ENCODE measurements at places on chromosomes 2 and 18.

GRCh38 chr2:238682536-238682935 lies 165.3 kb upstream of the TWIST2 start:
- no peak for DNase-seq

DNA sequence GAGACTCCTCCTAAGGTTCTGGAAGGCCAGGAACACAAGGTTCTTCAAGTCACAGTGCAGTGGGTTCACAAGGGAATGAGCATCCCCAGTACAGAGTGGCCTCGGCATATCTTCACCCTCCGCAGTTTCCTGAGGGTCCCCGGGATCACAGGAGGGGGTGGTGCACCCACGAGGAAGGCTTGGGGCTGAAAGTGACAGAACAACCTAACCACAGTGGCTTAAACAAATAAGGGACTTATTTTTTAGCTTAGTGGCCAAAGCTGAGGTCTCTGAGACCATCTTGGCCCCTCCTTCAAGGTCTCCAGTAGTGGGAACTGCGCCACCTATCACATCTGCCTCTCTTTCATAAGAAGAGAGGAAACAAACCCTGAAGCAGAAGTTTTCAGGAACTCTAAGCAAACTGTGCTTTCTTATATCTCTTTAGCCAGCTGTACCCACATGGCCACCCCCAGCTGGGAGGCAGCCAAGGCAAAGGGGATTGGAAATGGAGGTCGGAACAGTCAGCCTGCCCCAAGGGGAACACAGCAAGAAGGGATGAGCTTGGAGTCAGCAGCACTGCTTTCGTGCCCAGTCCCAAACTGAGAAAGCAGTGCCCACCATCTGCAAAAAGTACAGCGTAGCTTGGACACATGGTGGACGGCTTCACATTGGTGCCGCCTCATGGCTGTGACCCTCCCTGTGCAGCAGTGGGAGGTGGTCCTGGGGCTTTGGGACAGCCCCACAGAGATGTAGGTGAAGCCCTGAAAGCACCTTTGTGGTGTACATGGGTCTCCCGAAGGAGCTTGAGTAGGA lies 260.0 kb upstream of the ID2 start:
- DNase-seq: no peak

DNA sequence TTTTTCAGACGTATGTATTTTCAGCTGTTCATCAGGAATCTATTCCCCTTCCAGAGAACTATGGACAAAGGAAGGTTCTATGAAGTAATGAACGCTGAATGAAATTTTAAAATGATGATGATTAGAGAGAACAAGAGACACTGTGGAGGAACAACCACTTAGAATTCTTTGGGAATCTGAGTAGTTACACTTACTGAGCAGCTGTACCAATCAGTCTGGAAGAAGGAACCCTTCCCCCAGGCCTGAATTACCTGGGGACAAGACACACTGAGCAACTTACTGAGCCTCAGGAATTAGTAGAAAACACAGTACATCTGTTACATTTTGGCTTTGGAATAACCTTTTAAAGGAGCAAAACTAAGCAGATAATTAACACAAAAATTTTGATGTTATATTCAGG lies 1.9 kb downstream of the MSTN start:
- no peak for DNase-seq

DNA sequence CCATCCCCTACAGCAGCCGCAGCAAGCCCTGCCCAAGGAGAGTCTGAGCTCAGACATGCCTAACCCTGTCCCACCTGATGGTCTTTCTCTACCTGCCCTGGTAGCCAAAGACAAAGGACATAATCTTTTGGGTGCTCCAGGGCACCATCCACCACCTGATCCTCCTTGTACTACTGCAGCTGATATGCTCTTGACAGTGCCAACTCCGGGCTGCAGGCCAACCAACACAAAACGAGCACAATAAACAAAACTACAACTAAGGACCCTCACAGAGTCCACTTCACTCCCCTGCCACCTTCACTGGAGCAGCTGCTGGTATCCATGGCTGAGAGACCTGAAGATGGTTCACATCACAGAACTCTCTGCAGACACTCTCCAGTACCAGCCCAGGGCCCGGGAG lies 106.3 kb downstream of the GRB14 start:
- DNase-seq: no peak

DNA sequence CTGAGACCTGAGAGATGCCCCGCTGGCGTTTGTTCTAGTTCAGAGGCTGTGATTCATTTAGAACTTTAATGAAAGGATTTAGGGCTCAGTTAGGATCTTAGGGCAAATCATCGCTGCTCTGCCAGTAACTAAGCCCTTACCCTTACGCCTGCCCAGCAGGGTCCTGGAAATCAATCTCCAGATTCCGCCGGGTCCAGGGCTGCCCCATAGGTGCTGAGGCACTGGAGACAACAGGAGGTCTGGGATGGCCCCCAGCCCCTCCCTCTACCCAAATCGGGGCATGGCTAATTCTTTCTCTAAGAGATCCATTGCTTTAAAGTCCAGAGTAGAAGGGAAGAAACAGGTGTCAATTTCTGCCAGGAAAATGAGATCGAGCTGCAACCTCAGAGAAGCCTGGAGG lies 83.1 kb downstream of the SDC1 start:
- no peak for DNase-seq

- DNase-seq: no peak
These were observed 437.0 kb downstream of the THSD7B start for GRCh38 chr2:137202318-137202717.

DNA sequence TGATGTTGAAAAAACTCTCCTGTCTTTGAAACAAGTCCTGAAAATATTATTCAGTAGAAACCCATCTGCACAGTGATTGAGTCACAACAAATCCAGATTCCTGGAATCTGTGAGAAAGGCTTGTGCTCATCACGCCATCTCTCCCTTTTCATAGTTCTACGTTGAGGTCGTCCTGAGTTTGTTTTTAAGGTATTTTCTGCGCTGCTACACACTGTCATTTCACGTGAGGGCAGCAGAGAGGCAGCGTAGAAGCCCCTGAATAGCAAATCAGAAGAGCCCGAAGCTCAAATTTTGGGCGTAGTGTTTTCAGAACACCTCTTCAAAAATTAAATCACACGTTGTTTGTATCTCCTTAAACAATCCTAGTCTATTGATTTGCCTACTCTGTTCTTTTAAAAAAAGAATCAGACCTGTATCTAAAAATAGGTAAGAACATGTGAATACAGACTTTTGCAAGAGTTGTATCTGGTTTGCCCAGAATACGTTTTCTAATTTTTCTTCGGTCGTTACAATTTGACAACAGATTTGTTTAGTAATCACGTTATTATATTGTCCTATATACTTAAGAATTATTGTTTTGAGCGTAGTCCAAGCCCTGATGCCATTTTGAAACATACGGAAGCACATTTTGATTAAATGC lies 61.6 kb upstream of the SLC38A11 start:
- DNase-seq: peak; percentile 59

All from fibroblast of mammary gland (primary cell).